ENCODE measurements at places on chromosomes 7 and 10.

GRCh38 chr7:55083206-55083605 lies 64.4 kb downstream of the EGFR start:
- no peak for DNase-seq

DNA sequence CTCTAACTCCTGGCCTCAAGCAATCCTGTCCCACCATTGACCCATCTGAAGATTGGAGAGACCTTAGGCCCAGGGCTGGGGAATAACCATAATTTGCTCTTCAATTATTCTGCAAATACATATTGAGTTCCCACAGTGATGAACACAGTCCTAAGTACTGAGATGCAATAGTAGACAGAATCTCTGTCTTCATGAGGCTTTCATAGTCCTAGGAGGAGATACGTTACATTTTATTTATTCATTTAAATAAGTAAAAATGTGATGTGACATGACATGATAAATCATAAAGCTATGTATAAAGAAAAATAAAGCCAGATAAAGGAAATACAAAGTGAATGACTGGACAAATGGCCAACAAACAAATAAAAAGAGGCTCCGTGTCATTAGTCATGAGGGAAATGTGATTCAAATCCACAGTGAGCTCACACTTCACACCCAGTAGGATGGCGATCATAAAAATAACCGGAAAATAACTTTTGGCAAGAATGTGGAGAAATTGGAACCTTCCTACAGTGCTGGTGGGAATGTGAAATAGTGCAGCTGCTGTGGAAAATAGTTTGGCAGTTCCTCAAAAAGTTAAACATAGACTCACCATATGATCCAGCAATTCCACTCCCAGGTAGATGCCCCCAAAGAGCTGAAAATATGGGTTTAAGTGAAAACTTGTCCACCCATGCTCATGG lies 52.1 kb upstream of the JCAD start:
- DNase-seq = no peak

GRCh38 chr7:123796568-123796967 lies 47.8 kb upstream of the WASL start:
- no peak for DNase-seq

DNA sequence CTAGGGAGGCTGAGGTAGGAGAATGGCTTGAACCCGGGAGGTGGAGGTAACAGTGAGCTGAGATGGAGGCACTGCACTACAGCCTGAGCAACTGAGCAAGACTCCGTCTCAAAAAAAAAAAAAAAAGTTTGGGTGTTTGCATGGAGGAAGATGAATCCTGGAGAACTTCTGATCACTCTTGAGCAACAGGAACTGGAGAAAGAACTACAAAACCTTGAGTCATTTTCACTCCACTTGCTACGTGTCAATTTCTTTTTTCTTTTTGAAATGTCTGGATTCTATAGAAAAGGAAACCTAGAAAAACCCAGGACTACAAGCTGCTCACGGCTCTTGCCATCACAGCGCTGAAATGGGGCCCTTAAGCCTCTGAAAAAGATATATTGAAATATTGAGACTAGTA lies 189.6 kb upstream of the NRP1 start:
- no peak for DNase-seq

- DNase-seq = no peak
These were observed 14.8 kb downstream of the ITIH5 start for GRCh38 chr10:7651853-7652470.

DNA sequence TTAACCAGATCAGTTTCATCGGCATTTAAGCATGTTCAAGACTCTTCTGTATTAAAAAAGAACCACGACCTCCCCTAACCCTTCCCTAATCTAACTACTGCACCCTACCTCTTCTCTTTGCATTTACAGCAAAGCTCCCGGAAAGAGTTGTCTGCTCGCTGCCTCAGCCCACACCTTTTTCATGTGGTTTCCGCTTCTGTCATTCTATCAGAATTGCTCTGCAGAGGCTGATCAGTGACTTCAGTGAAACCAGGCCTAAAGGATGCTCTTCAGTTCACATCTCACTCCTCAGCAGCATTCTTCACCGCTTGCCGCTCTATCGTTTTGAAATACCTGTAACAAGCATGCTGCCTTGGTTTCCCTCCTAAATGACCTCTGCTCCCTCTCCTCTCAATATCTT lies 160.9 kb downstream of the SDK1 start:
- DNase-seq = peak; percentile 54
